ENCODE measurements at places on chromosomes 1 and 21.

- DNase-seq = peak; percentile 95
Measured at GRCh38 chr1:11907275-11908094, 18.7 kb downstream of the KIAA2013 start.

- DNase-seq = no peak
Measured at GRCh38 chr1:28518745-28519341, 13.0 kb downstream of the RCC1 start.

DNA sequence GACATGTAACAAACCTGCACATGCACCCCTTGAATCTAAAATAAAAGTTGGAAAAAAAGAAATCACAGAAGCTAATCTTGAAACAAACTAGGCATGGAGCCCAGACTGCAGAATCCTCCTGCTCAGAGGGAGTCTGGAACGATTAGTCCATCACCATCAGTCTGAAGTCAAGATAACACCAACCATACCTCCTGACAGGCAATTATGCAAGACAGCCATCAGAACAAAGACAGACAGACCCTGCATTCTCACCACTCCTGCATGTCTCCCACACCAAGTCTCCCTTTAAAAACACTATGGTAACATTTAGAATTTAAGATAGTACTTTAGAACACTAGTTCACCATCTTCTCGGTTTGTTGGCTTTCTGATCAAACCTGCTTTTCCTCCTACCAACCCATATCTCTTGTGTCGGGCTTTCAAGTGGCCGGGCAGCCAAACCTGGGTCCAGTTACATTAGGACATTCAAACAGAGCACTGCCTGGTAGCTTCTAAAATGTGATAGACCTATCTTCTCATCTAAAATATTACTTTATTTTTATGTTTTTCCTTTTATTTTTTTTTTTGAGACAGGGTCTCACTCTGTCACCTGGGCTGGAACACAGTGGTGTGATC lies 10.1 kb downstream of the YARS1 start:
- no peak for DNase-seq

DNA sequence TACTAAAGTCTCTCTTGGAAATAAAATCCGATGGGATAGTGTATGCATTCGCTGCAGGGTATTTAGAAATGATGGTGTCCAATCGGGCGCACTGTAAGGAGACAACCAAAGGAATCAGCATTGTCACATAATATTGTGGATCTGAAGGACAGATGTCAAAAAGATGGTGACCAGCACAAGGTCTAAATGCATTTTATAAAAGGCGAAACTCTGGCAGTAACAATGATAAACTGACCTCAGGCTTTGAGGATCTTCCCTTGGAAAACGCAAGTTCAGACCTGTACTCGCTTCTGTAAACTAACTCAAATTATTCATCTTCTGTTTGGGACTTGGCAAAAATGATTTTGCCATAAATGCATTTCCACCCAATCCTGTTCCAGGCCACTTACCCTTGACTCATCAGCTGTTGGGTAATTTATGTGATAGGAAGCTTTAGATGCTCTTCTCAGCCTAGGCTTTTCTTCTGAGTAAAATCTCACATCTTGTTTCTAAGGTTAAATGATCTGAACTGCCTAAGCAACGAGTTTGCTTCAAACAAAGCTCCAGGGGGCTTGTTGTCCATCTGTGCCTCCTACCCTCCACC lies 33.8 kb downstream of the STPG1 start:
- DNase-seq = no peak

DNA sequence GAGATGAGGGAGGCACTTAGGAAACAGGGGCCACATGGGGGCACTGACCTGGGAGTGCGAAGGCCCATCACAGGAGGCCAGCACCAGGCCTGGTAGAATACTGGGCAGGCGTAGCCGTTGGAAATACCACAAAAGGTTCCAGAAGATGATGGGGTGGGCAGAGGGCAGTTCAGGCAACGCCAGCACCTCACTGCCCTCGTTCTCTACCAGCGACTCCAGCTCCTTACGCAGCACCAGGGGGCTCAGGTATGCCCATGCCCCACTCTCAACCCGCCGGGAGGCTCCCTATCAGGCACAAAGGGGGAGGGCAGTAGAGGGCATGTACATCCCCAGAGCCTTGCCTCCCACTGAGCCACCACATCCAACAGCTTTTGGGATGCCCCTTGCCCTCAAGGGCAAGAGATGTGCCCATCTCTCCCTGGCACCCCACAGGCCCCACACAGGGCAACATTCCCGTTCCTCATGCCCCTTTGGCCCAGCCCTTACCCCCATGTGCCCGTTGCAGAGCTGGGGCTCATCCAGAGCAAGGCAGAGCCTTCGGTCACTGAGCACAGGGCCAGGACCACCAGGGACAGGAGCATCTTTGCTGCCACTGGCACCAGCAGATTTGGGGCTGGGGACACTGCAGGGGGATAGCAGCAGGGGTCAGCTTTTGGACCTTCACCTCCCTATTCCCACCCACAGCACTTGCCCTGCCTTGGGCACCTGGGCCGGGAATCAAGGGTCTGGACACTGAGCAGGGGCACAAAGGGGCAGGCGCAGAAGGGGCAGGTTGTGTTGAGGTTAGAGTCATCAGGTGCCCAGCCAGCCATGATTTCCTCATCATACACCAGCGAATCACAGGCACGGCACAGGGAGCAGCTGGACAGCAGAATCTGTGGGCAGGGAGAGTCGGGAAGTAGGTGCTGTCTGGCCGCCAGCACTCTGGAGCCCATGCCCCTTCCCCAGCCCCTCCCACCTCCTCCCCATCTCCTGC lies 9.7 kb upstream of the GATAD2B start:
- no peak for DNase-seq
